ENCODE measurements at places on chromosomes 3 and 15. TPM values are rescaled to one million over a fixed set of nuclear protein-coding genes. Genes with fewer than 3 reads are reported as not detected.

DNA sequence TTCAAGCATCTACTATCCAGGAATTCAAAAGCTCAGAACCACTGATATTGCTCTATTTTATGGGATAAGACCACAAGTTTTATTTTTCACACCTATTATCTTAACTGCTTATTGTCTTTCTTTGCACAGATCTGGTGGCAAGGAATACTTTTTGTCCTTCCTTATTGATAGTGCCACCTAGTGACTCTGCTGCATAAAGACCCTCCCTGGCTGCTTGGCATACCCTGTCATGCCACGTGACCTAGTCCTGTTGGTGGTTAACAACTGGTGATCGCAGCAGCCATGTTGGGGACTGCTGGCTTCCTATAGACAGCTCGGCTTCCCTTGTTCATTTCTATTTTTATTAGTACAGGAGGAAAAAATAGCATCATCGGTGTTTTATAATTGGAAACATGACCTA, 236.3 kb downstream of the MEX3B start:
- DNase-seq: no peak

DNA sequence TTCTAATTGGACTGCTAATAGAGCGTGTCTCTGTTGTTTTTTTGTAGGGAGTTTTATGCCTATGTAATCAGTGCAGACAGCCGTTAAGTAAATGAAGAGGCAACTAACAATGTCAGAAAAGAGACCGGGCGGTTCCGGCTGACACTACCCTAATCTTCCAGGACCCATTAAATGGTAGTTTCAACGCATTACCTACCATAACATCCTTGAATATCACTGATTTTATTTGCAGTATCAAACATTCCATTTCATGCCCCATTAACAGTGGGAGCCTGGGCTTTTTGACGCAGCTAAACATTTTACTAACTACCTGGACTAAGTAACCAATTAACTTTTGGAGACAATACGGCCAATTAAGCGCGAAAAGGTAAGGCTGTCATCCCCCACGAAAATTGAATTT, 832.9 kb upstream of the NR2F2 start:
- no peak for DNase-seq

DNA sequence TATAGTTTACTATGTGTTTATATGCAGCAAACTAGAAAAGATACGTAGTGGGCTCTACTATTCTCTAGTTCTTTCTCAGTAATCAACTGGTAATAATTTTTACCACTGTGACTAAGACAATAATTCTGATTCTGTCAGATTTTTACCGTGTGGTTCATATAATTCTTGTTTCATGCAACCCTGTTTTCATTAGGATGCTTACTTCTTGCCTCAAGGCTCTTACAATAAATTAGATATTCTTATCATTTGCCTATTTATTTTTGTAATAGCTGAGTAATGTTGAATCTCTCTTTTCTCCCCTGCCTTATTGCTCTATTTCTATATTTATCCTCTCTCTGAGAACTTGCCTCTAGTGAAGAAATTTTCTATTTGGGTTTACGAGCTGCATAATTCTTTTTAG, 524.7 kb downstream of the NAALADL2 start:
- no peak for DNase-seq

DNA sequence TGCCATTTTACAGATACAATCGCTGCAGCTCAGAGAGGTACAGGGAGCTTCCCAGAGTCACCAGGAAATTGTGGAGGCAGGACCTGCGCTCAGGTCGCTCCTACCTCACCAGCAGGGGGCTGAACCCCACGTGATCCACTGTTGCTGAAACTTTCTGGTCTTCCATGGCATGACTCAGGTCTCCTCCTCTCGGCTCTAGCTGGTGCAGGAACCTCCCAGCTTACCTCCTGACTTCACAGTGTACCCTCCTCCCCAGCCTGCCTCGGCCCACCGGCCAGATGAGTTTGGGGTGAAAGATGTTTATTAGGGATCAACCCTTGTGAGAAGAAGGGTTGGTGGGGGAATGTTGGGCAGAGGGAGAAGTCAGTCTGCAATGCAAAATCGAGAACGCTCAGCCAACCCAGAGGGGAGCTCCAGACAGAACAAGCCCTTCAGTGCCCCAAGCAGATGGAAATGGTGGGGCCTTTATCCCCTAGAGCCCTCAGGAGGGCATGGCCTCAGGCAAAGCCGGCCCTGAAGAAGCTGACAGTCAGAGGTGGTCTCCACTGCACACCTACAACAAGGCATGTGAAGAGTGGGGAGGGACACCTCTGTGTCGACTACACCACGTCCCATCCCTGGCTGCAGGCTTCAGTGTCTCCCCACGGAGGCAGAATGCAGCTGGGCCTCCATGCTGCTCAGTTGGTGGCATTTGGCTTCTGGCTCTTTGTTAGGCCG, 118.6 kb upstream of the PRR20G start:
- no peak for DNase-seq

GRCh38 chr3:27024493-27024892, 344.7 kb downstream of the NEK10 start:
- DNase-seq: no peak

PRKCI gene
- total RNA-seq: 21.0 TPM

TP63 gene
- total RNA-seq: 0.39 TPM

DNA sequence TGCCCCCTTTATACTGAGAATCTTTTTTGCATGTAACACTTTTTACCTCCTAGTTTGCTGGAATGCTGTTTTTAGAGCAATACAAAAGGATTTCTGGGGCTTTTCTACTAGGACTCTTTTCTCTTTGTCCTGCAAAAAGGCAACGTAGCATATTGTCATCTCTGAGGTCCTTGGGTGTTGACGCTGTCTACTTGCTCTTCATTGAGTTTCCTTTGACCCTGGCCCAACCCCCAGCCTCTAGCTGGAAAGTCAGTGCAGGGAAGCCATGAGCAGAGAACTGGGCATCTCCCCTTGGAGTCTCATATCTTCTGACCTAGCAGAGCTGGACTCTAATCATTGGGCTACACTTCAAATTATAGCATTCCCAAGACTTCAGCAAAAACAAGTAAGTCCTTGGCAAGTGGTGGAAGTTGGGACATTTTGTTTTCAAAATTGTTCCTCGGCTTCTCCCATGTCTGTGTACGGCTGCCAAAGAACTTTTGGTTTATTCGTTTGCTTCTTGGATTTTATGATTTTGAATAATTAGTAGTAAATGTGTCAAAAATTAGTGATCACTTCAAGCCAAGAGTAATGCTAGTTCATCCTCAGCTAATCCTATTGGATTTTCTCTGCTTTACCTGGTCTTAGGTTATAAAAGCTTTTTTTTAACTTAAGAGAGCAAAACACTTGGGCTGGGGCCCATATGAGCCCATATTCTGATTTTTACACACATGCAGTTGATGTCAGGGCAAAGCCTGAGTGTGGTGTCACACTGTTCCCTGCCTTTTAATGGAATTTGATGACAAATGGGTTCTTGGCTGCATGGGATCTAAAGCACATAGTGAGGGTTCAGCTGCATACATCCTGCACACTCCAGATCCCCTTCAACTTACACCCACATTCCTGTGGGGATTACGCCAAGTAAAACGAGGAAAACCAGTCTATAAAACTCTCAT, 419.5 kb upstream of the C2CD4B start:
- DNase-seq: no peak

GRCh38 chr15:53196242-53196641, 406.1 kb upstream of the ONECUT1 start:
- DNase-seq: no peak

- no peak for DNase-seq
Observed at GRCh38 chr3:11769704-11770476, 76.8 kb downstream of the TAMM41 start.

ZDHHC23 gene
- total RNA-seq: 0.48 TPM

- no peak for DNase-seq
Observed at GRCh38 chr3:134320749-134321148, 53.5 kb downstream of the AMOTL2 start.

GRCh38 chr15:74630284-74631086, 14.8 kb downstream of the CLK3 start:
- no peak for DNase-seq

- no peak for DNase-seq
Observed at GRCh38 chr3:112297714-112298113, 3.7 kb upstream of the SLC9C1 start.

DNA sequence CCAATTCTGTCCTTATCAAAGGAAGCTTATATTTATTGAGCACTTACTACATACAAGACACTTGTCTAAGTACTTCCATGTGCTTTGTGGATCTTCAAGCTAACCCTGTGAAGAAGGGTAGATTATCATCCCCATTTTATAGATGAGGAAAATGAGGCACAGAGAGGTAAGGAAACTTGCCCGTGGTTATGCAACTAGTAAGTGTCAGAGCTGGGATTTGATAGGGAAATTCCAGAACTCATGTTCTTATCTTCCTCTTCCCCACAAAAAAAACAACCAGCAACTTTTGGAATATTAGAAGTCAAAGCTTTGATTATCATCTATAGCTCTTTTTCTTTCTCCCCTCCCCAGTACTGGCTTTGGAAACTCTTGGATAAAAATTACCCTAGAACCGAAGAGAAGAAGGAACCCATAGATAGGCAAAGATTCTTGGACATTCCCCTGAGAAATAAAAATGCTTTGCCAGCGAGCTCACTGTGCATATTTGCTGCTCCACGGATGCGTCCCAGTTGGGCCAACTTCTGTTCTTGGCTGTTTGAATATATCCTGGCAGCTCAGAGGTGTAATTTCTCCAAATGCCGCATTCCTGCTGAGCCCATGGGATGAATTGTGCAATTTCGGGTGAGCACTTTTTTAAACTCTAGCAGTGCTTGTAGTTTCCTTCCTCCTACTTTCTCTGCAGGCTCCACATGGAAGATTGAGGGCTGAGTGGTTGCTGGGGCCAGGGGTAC, 591.5 kb upstream of the CFAP20DC start:
- no peak for DNase-seq

DNA sequence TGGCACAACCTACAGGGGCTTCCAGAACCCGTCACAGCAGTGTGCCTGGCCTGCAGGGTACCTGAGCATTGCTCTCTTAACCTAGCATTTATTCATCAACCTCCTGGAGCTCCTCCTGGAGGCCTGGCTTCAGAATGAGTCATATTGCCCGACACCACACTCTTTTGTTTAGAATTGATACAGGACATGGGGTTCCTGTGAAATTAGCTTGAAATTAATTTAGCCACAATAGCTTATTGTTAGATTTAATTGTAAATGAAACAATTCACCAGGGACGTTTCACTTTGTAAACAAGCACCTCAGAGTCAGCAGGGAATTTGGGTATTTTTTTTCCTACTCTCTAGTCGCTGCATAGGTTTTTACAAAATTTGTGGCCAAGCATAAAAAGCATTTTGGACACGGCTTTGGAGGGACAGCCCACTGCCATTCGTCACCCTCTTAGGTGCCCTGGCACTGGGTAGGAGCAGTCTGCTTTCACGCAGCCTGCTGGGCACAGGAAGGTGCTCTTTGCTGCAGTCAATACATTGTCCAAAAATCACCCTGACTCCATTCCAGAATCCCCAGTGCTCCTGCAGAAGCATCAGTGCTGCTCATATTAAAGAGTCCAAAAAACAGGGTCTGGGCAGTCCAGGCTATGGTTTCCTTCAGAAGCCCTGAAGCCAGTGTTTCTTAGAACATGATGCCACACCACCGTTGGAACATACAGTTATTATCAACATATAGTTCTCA, 60.8 kb upstream of the MEF2A start:
- no peak for DNase-seq

FETUB gene
- total RNA-seq: not detected

GRCh38 chr3:133191818-133192217, 153.6 kb downstream of the TMEM108 start:
- no peak for DNase-seq

DNA sequence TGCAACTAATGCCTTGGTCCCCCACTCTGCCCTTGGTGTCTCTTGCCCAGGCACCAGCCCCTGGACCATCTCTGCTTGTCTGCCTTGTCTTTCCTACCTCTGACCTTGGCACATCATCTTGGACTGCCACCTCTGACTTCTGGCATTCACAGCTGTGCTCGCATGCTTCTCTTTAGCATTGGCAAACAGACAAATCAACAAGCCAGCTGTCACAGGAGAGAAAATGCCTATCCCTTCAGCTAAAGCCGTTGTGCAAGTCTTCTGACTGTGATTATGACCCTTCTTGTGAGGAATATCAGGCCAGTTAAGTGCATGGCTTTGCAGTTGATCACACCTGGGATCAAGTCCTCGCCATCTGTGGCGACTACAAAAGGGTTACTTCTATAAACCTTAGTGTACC, 84.6 kb downstream of the PRICKLE2 start:
- DNase-seq: no peak

GOLGA6L7 gene
- total RNA-seq: not detected

ALS2CL gene
- total RNA-seq: 7.8 TPM

GRCh38 chr3:180294282-180295027, 257.7 kb upstream of the PEX5L start:
- no peak for DNase-seq

- DNase-seq: no peak
Observed at GRCh38 chr15:91099995-91100813, at the start of gene SV2B. SV2B (plus strand) TSS chr15:91100257; CDS start chr15:91226264, 126,007 bp downstream.

DNA sequence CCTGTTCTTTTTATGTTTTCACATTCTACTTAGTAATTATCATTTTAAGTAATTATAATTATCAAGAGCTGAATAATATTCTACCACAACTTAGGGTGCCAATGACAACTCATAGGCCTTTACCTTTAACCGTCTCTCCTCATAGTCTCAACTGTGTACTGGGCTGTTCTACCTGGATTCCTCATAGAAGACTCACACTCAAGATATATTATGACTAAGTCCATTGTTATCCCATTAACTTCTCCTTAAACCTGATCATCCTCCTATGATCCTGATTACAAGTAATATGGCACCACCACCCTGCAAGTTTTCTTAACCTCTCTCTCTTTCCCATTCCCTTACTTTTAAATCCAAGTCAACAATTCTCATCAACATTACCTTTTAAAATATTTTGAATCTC, 285.9 kb upstream of the VEPH1 start:
- no peak for DNase-seq
